PC-3 (cell line): ENCODE measurements at places on chromosomes 12 and 14. TPM values are rescaled to one million over a fixed set of nuclear protein-coding genes. Genes with fewer than 3 reads are reported as not detected.

Gene TAS2R8
- not detected in 2 replicates for total RNA-seq

Gene MMP17
- 30.2 and 31.8 TPM in 2 replicates for total RNA-seq

Gene CPNE6
- not detected in 2 replicates for total RNA-seq

Gene LRRC9
- total RNA-seq, result not detected in 2 replicates

Gene TRIP11
- 9.6 and 14.3 TPM in 2 replicates for total RNA-seq

Gene OR11H12
- not detected in 2 replicates for total RNA-seq

Gene GPR135
- total RNA-seq, result 6.7 and 10.3 TPM in 2 replicates

Gene PIK3C2G
- total RNA-seq, result not detected in 2 replicates

Gene TMEM179
- not detected in 2 replicates for total RNA-seq

Gene KRT6C
- total RNA-seq, result not detected in 2 replicates

Gene PLBD2
- 18.8 and 38.1 TPM in 2 replicates for total RNA-seq

Gene PAN2
- total RNA-seq, result 15.3 and 27.1 TPM in 2 replicates

Gene KCNK10
- 1.2 TPM in 1 of 2 replicates, not detected in the other for total RNA-seq

Gene SPX
- total RNA-seq, result 0.87 TPM in 1 of 2 replicates, not detected in the other

Gene MTA1
- 82.3 and 102 TPM in 2 replicates for total RNA-seq

Gene GLIPR1L1
- not detected in 2 replicates for total RNA-seq

Gene KRT85
- not detected in 2 replicates for total RNA-seq

Gene TSPAN19
- not detected in 2 replicates for total RNA-seq

Gene PZP
- not detected in 2 replicates for total RNA-seq

Gene FSCB
- 0.12 and 0.15 TPM in 2 replicates for total RNA-seq

Gene VRTN
- total RNA-seq, result not detected in 2 replicates

Gene KRT7
- total RNA-seq, result 2,144 and 2,979 TPM in 2 replicates

Gene RNASE7
- not detected in 2 replicates for total RNA-seq

Gene RNASE3
- not detected in 2 replicates for total RNA-seq

Gene CLEC4A
- 0.51 TPM in 1 of 2 replicates, not detected in the other for total RNA-seq

Gene SINHCAF
- 32.0 and 32.3 TPM in 2 replicates for total RNA-seq

Gene FMNL3
- 5.2 and 6.2 TPM in 2 replicates for total RNA-seq

Gene DACT1
- total RNA-seq, result 0.40 and 1.8 TPM in 2 replicates

Gene ANKS1B
- total RNA-seq, result 0.07 and 0.98 TPM in 2 replicates

Gene B4GALNT3
- 3.7 and 5.0 TPM in 2 replicates for total RNA-seq

Gene COX8C
- total RNA-seq, result not detected in 2 replicates

Gene STXBP6
- total RNA-seq, result 0.40 TPM in 1 of 2 replicates, not detected in the other

Gene SLC41A2
- 16.3 and 20.4 TPM in 2 replicates for total RNA-seq
